ENCODE measurements at places on chromosomes 2 and 18. TPM values are rescaled to one million over a fixed set of nuclear protein-coding genes. Genes with fewer than 3 reads are reported as not detected.

DNA sequence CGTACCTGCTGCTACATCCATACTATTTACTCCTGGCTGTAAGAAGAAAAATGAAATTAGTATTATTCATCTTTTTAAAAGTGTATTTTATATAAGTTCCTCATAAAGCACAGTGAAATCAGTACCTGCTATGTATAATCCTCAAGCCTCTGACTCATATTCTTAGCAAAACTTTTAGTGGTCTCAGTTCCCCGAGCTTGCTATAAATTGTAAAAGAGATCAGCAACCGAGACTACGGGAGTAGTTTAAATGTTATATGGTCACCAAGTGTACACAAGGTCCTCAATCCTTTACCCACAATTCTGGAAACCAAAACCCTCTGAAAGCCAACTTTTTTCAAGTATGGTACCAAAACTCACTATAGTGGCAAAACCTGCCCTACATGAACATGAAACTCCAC is 24.2 kb downstream of the PRPF40A start:
- no peak for ATAC-seq

DNA sequence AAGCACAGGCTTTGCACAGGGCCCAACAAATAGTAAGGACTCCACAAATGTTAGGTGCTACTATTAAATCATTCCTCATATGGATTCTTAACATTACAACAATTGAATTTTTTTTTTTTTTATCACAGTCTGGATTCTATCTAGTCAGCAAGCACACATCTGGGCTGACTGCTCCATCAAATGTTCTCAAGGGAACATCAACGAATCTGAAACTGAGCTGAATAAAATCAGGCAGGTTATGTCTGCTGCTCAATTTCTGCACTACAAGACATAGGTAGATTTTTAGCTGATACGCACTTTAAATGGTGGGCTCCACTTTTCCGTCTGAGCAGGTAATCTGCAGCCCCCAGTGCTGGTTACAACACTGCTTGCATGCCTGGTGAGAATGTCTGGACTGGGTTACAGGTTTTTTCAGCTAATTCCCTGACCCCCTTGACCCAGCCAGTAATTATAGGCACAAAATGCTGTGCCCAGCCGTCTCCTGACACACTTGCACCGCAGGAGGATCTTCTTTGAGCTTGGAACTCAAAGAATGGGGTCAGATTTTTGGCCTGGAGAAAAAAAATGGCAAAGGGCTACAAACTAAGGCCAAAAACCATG is 44.6 kb downstream of the ADD2 start:
- ATAC-seq: no peak

DNA sequence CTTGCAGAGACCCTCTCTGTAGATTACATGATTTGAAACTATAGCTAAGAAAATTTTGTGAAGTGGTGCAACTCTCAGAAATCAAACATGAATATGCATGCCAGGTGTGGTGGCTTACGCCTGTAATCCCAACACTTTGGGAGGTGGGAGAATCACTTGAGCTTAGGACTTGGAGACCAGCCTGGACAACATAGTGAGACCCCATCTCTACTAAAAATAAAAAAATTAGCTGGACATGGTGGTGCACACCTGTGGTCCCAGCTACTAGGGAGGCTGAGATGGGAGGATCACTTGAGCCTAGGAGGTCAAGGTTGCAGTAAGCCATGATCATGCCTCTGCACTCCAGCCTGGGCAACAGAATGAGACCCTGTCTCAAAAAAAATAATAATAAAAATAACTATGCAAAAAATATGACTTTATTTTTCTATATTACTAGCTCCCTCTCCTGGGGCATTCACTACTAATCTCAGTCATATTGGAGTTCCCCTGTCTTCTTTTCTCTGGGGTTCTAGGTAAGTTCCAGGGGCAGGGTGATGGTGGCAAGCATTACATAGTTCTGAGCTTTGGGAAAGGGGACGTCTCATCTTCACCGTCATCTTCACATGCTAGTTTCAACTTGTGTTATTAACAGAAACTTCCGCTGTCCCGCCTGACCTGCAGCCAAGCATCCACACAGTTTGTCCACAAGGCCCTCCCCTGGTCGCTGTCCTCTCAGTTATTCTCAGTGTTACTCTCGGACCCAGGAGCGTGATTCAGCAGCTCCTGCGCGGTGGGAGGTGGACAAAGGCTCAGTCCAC is 96.8 kb upstream of the MBOAT2 start:
- ATAC-seq: no peak

GRCh38 chr18:22132258-22132657 is 37.1 kb upstream of the GATA6 start:
- ATAC-seq: no peak

DNA sequence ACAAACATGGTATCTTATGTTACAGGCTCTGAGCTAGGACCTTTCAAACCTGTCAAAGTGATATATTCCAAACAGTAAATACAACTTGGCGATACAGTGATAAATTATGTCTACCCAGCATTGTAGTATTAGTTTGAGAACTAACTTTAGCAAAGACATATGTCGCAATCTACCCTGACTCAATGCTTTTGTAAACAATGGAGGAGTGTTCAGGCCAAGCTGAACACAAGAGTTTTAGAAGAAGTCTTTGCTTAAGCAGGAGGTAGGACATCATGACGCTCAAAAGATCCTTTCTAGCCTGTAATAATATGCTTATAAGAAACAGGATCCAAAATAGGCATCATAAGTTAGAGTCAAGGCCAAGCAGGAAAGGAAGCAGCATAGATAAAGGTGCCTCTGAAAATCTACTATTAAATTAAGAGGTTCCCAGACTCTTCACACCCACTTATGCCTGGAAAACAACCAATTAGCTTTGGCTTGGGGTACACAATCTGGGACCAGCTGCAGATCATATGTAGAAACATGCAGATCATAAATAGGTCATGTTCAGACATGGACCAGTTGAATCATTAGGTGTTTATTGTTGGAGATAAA is 132.5 kb downstream of the CSRNP3 start:
- ATAC-seq: peak; percentile 94

GRCh38 chr2:204064119-204064518 is 127.6 kb downstream of the ICOS start:
- ATAC-seq: no peak

DNA sequence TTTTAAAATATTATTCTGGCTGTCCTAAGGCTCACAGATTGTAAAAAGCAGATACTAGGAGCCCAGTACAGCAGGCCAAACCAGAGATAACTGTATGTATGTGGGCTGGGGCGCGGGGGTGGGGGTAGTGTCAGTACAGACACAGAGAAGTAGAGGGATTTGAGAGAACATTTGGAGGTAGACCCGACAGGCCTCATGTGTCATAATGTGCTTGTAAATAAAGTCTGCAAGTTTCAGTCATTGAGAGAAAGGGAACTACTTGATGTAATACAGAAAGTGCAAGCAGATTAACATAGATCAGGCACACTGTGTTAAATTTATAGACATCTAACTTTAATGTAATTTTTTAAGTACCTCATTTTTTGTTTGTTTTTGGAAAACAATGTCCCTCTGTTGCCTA is 7.4 kb upstream of the POLI start:
- ATAC-seq: no peak

DNA sequence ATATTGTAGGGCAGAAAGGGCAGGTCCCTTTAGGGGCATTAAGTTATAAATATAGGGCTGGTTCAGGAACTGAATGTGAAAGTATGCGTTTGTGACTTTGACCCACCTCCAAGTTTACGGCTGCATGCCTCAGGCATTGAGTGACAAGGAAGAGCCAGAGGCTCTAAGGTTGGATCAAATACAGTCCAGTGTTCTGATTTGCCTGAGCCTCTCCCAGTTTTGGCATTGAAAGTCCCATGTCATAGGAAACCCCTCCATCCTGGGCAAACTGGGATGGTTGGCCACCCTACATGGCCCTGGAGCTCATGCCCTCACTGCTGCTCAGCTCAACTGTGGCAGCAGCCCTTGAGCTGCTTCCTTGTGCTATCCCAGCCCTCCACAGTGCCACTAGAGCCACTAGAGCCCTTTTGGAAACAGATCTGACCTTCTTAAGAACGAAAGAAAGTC is 29.9 kb downstream of the HK2 start:
- no peak for ATAC-seq

The SERPINB11 gene
- 7.1 TPM for total RNA-seq
